ENCODE measurements at places on chromosomes 5 and 9.

GRCh38 chr5:54689411-54690251 lies 172.1 kb downstream of the SNX18 start:
- no peak for DNase-seq

GRCh38 chr9:136085815-136086212 lies 9.3 kb downstream of the NACC2 start:
- no peak for DNase-seq

- DNase-seq = no peak
These were observed 1.1 kb upstream of the SNX24 start for GRCh38 chr5:122844136-122844909.

GRCh38 chr9:23041466-23041865 lies 594.8 kb downstream of the DMRTA1 start:
- DNase-seq = no peak

DNA sequence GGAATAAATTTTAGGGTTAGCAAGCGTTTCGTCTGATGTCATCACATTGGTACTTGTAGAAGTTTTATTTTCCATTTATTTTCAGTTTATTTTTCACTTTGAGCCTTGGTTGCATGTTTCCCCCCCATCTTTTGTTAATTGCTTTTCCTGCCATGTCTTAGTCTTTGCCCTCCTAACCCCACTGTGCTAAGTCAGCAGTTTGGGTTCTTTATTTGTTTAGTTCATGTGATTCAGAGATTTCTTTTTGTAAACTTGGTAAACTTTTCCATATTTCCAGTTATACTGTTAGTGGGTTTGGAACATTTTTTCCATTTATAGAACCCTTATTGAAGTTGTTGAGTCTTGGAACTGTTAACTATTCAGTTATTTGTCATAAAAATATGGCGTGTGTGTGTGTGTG lies 252.9 kb upstream of the ANKH start:
- DNase-seq = no peak

GRCh38 chr9:27519466-27520465 lies 4.3 kb upstream of the IFNK start:
- DNase-seq = no peak

- no peak for DNase-seq
These were observed 9.0 kb downstream of the CDX1 start for GRCh38 chr5:150175536-150175935.

DNA sequence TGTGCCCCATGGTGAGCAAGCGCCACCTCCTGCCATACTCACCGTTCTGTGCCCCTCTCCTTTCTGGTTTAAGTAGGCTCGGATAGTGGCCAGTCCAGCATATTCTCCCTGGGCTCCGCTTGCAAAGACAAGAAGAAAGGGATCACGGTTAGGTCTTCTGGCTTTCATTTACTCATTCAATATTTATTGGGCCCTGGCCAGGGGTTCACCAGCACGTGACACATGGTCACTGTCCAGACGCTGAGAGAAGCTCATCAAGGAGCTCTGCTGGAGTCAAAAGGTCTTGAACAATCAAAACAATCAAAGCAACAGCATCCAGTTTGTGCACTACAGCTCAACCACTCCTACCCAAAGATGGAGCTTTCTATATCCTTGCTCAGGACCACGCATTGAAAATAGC lies 80.2 kb downstream of the GLDC start:
- DNase-seq = no peak
